NCI-H460 (cell line): ENCODE measurements at places on chromosomes 5 and 9.

- DNase-seq, result no peak
Measured at GRCh38 chr9:93896093-93896492, 59.1 kb downstream of the BARX1 start.

DNA sequence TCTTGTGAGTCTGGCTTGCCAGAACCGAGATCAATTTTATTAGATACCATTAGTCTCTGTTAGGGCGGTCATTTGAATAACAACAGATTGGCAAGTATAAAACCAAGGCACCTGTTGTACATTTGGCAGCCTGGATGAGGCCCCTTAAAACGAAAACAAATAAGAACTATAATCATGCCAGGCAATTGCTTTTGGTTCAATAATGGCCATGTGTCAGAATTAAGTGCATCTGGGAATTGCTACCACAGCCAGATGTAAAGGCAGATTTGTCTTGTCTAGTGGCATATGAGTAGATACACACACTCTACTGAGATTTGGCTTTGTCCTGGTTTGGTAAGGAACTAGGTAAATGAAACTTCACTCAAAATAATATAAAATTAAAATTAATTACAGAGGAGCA is 1046.2 kb upstream of the DMAC1 start:
- no peak for DNase-seq

GRCh38 chr5:116861666-116862065 is 287.0 kb upstream of the SEMA6A start:
- DNase-seq, result no peak

GRCh38 chr9:20823051-20823450 is 139.0 kb downstream of the FOCAD start:
- no peak for DNase-seq

DNA sequence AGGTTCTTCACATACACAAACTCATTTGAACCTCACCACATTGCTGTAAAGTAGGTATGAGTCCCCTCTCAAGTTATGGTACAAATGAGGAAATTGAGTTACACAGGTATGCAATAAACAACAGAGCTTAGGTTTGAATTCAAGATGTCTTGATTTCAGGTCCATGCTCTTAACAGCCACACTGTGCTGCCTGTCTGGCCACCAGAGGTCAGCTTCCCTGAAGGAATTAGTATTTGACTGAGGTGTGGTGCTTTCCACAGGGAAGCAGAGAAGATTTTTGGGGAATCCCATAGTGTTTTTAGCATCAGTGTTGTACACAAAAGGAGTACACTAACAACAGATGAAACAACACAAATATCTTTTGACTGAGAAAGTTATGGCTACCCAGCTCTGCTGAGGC is 94.4 kb upstream of the ITGA1 start:
- peak; percentile 13 for DNase-seq

GRCh38 chr5:172353271-172353812 is 69.8 kb upstream of the UBTD2 start:
- DNase-seq, result no peak

DNA sequence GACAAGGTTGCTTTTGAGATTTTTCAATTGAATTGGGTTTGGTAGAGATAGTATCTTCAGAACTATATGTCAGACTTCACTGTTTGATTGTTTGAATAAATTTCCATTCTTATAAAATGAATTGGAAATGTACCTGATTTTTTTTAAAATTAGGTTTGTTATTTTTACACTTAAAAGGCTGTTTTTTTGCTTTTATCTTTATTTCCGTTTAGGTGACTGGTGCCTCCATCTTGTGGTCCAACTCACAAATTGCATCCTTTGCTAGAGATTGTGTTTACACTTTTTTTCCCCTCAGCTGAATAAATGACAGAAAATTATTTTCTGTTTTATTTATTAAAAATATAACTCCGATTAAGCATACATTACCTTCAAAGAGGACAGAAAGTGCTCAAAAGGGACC is 15.6 kb downstream of the NDUFAF2 start:
- no peak for DNase-seq

GRCh38 chr9:110047955-110048402 is 160.0 kb downstream of the C9orf152 start:
- no peak for DNase-seq

DNA sequence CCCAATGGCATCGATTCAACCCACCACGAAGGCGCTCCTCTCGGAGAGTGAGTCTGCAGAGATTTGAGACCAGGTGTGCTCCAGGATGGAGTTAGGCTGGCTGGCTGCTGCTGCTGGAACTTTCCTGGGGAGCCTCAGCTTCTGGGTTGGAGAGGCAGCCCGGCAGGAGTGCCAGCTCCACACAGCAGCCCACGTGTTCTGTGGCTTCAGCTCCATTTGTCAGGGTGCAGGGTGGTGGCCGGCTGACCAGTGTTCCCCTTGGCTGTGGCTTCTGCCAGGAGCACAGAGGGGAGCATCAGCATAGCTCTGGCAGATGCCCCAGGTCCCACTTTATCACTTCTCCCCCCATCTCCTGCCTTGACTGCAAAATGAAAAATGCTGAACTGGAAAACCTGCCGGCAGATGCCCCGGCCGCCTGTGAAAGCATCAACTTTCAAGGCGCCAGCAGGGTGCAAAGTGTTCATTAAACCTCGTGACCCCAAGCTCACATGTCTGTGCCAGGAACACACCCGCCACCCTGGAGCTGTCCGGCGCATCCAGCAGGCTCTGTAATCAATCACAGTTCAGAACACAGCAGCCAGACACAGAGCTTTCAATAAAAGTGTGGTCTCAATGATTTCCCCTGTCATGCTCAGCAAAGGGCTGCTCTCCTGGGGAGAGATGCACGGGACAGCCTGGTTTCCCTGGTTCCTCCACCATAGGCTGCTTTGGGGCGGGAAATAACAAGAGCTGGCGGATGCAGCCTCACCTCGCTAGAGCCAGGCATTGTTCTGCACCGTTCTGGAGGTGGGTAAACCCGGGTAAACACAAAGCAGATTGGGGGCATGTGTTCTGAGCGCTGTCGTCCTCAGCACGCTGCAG is 53.2 kb downstream of the TRIP13 start:
- DNase-seq, result no peak

DNA sequence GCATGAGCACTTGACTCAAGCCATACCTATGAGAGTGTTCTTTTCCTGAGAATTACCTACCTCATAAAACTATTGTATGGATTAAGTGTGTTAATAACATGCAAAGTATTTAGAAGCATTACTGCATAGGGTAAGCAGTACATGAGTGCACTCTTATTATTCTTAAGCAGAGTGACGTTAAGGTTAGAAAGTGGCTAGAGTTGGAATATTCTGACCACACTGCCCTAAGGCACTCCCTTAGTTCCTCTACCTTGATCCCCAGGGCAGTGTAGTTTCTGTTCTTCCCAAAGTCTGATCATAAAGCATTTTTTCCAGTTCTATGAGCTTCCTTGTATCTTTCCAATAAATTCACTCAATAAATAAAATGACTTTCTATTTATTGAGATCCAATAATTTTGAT is 189.2 kb downstream of the PCSK1 start:
- DNase-seq, result no peak

- no peak for DNase-seq
Measured at GRCh38 chr9:91043056-91043810, 241.6 kb downstream of the SYK start.

- DNase-seq, result no peak
Measured at GRCh38 chr5:176781638-176782570, 28.5 kb upstream of the UNC5A start.

GRCh38 chr9:72590824-72591223 is 69.4 kb downstream of the TMC1 start:
- DNase-seq, result no peak

GRCh38 chr9:33166231-33167083 is 679 bp downstream of the B4GALT1 start:
- DNase-seq, result no peak

GRCh38 chr9:124320062-124320973 is 62.6 kb downstream of the NEK6 start:
- peak; percentile 72 for DNase-seq

- no peak for DNase-seq
Measured at GRCh38 chr5:80711216-80711615, 56.4 kb upstream of the DHFR start.

GRCh38 chr5:159094745-159095144 is 5.0 kb downstream of the EBF1 start:
- peak; percentile 93 for DNase-seq

- no peak for DNase-seq
Measured at GRCh38 chr9:136757751-136758140, 297 bp downstream of the LCN8 start.

DNA sequence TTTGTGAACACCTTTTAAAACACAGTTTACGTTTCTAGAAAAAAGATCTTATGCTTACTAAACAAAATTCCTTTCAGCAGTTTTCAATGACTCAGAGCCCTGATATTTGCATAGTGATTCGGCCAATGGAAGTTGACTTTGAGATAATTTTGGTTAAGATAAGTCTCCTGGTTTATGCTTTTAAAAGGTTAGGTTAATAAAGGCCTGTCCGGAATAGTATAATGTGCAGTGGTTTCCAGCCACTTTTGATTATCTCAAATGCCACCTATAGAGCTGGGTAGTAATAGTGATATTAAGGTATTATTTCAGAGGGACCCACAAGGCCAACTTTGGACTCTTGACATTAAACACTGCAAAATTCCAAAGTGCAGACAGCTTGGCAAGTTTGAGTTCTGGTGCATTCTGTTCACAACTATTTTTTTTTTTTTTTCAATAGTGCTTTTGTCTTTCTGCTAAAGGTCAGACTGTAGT is 86.1 kb downstream of the F2RL2 start:
- DNase-seq, result no peak

GRCh38 chr5:80191991-80192398 is 63.9 kb downstream of the SERINC5 start:
- no peak for DNase-seq

DNA sequence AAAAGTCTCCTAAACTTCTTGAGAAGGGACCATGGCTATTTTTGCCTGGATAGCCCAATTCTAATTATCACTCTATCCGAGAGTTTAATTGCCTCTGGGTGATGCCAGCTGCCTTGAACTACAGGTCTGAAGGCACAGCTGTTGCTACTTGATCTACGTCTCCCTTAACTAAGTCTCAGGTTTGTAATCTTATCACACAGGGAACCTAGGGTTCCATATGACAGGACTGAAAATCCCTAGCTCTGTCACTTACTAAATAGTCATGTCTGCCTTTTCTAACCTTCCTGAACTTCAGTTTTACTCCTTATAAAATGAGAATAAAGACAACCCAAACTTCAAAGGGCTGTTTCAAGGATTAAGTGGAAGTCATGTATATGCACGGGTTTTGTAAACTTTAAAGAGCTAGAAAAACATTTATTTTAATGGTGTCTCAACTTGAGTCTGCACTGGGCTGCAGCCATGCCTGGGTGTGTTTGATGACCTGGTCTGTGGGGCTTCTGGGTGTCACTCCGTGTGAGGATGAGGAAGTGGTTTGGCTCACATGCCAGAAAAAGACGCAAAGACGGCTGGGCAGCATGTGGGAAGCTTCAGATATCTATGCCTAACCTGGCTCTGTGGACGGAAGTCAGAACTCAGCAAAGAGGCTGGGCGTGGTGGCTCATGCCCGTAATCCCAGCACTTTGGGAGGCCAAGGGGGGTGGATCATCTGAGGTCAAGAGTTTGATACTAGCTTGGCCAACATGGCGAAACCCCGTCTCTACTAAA is 129.3 kb upstream of the SLC44A1 start:
- DNase-seq, result no peak

- DNase-seq, result no peak
Measured at GRCh38 chr5:36397901-36398536, 96.3 kb upstream of the RANBP3L start.

GRCh38 chr5:27020973-27021372 is 17.4 kb downstream of the CDH9 start:
- peak; percentile 43 for DNase-seq

GRCh38 chr9:82024908-82025307 is 36.3 kb downstream of the SPATA31D1 start:
- DNase-seq, result no peak

DNA sequence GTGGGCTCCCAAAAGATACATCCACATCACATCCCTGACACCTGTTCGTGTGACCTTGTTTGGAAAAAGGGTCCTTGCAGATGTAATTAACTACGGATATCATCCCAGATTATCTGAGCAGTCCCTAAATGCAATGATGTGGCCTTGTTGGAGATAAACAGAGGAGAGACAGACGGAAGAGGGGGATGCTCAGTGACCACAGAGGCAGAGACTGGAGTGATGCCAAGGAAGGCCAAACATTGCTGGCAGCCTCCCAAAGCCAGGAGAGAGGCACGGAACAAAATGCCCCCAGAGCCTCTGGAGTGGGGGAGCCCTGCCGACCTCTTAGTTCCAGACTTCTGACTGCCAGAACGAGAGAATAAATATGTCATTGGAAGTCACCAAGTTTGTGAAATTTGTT is 15.0 kb upstream of the VAV2 start:
- DNase-seq, result no peak

DNA sequence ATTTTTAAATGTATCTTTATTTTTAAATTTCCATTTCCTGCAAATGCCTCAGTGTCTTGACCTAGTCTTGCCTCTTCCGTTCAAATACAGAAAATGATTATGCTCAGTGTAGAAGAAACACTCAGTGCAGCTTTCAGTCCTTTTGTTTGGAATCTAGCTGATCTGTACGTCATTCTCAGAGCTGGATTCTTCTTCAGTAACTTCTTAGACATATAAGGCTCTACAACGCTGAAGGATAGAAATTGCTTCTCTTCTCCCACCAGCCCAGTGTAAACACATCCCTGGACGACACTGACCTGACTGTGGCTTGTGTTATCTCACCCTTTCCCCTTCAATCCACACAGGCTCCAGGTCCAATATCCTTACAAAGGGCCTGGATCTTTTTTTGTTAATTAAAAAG is 3.2 kb upstream of the ALDH1B1 start:
- no peak for DNase-seq

DNA sequence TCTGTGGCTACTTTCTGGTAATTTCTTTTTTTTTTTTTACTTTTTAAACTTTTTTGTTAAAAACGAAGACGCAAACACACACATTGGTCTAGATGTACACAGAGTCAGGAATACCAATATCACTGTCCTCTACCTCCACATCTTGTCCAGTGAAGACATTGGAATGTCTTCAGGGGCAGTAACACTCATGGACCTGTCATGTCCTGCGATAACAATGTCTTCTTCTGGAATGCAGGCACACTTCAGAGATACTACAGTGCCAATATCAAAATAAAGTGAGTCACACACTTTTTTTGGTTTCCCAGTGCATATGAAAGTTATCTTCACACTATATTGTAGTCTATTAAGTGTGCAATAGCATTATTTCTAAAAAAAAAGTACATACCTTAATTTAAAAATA is 175.9 kb downstream of the ARRDC3 start:
- DNase-seq, result no peak
